Esophagus squamous epithelium (tissue), 5 donors: ENCODE measurements at places on chromosomes 1 and 21. TPM values are rescaled to one million over a fixed set of nuclear protein-coding genes. Genes with fewer than 3 reads are reported as not detected.
A peak's percentile ranks its signal among the peaks of the same experiment; 100 is the strongest.

UQCRHL gene
- 0.64 TPM for total RNA-seq

SLAMF8 gene
- 5.3 TPM for total RNA-seq

LINGO4 gene
- not detected for total RNA-seq

LCE2B gene
- total RNA-seq = not detected

TGFBR3 gene
- total RNA-seq = 11.3 TPM

MYBPH gene
- not detected for total RNA-seq

FMN2 gene
- 0.19 TPM for total RNA-seq

COL16A1 gene
- 23.5 TPM for total RNA-seq

DNA sequence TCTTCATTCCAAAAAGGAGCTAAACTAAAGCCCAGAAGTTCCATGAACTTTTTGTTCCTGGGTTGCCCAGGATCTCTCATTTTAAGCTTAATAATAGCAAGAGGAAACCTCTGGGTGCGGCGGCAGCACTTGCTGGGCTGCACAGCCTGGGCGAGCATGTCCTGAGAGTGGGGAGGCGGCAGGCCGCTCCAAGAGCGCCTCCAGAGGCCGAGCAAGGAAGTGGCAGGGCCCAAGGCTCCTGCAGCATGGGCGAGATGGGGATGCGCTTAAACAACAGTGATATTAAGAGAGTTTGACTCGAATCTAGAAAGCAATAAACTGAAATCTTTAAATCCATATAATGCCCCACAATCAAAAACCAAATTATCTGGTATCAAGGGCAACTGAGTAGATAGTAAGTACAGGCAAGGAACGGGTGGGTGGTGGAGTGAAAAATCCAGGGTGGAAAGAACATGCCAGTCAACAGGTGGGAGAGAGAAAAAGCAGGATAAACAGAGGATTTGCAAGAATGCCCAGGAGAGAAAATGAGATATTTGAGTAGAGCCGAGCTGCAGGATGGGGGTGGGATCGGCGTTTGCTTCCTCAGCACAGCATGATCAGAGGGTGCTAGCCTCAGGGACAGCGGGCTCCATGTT is 14.1 kb upstream of the TNR start:
- no peak for DNase-seq
- no peak overlapping the region for H3K27ac ChIP-seq
- H3K4me3 ChIP-seq = no peak overlapping the region
- no peaks in the 10 kb centered on the region for H3K36me3 ChIP-seq

DNA sequence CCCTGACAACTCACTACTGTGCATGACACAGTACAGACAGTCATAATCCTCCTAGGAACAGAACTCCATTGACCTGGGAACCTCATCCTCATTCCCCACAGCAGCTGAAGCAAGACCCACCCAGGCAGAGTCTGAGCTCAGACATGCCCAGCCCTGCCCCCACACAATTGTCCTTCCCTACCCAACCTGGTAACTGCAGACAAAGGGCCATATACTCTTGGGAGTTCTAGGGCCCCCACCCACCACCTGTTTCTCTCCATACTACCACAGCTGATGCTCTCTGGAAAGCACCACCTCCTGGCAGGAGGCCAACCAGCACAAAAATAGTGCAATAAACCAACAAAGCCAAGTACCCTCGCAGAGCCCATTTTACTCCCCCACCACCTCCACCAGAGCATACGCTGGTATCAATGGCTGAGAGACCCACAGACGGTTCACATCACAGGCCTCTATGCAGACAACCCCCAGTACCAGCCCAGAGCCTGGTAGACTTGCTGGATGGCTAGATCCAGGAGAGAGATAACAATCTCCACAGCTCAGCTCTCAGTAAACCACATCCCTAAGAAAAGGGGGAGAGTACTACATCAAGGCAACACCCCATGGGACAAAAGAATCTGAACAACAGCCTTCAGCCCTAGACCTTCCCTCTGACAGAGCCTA is 159.7 kb upstream of the CXADR start:
- peaks cover 15% of the 10 kb centered on the region for H3K4me1 ChIP-seq
- no peak overlapping the region for H3K4me3 ChIP-seq
- H3K27me3 ChIP-seq = no peaks in the 10 kb centered on the region

DNA sequence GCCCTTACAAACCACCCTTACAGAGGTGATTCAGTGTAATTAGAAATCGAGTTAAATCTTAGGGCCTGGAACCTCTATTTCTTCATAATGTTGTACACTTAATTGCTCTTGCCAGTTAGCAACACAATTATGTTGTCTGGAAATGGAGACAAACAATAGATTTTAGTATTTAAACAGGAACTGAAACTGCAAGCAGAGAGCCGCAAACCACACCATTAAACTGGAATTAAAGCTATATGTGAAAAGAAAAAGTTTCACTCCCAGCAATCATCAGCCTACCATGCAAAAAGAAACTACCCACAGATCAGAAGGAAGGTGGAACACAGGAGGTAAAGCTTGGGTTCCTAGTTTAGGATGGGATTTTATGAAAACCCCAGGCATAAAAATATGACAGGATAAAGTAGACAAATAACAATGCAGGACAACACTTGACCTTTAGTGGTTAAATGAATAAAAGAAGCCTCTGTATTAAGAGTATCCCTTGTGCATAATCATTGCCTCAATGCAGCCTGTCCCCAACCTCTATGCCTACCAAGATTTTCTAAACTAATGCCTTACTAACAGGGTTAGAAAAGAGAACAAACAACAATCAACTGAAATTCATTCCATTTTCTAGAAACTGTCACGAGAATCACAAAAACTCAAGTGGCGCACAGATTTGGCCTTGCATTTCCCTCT is 304.3 kb upstream of the ESRRG start:
- no peaks in the 10 kb centered on the region for H3K36me3 ChIP-seq
- peaks cover 4% of the 10 kb centered on the region for H3K4me1 ChIP-seq
- H3K27ac ChIP-seq = no peak overlapping the region
- no peak for DNase-seq

DNA sequence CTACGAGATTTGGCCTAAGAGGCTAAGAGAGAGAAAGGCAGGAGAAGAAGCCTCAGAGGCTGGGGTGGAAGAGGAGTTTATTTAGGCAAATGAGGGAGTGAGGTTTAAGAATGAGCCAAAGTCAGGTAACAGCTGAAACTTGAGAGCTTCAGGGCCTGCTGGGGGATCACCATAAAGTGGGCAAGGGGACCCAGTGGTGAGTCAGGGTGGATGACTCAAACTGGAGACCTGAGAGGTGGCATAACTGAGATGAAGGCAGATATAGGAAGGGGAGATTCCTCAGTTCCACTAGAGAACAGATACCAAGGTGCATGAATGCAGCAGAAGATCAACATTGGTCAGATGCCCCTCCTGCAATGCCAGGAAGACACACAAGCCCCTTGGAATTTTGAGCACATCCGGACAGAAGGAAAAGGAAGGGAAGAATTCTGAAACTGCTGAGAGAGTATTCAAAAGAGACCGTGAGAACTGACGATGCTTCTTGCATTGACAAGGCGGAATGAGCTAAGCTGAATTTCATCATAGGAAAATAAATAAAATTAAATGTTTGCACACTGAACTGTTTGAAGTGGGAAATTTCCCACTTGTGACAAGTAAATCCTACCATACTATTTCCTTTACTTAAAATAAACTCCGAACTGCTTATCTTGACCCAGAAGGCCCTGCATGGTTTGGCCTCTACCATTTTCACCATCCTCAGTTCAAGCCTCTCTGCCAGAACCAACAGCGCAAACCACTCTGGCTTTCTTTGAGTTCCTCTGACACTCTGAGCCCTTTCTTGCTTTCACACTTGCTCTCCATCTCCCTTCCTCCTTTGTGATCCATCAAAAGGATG is 94.1 kb downstream of the NMNAT2 start:
- H3K4me3 ChIP-seq = no peak overlapping the region
- no peak for DNase-seq
- no peaks in the 10 kb centered on the region for H3K27me3 ChIP-seq
- no peaks in the 10 kb centered on the region for H3K4me1 ChIP-seq
- no peak overlapping the region for H3K27ac ChIP-seq

GRCh38 chr21:35606146-35606545 is 454.2 kb downstream of the SETD4 start:
- no peaks in the 10 kb centered on the region for H3K36me3 ChIP-seq
- no peaks in the 10 kb centered on the region for H3K27me3 ChIP-seq
- no peaks in the 10 kb centered on the region for H3K4me1 ChIP-seq
- H3K4me3 ChIP-seq = no peak overlapping the region
- no peak overlapping the region for H3K27ac ChIP-seq
- no peak for DNase-seq

DNA sequence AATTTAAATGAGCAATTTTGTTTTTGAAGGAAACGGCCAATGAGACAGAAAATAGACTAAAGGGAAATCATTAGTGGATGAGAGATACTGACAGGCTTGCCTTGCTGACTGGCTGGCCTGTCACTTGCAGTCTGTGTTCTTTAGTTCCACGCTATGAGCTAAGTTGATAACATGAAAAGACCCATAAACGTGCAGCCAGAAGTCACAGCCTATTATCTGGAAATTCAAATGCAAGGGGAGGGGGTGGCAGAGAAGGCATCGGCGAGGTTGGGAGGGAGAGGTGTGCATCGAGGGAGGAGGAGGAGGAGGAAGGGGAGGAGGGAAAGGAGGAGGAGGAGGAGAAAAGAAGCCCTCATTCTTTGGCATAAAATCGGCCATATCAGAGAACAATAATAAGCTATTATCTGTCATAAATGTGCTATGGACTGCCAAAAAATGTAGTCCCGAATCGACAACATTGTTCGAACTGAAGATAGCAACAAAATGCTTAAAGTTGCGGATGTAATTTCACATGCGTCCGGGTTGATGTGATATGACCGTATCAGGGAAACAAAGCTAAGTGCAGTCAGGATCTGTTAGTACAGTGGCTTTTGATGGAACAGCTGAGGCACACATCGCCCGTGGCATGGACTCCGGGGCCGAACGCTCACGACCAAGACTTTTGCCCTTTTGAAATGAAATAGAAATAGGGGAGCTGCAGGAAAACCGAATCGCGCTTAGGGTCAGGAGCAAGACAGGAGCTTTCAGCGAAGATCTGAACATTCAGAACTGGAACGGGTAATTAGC is 11.6 kb upstream of the BARHL2 start:
- no peaks in the 10 kb centered on the region for H3K36me3 ChIP-seq
- H3K4me1 ChIP-seq = peaks cover 5% of the 10 kb centered on the region
- peaks cover 100% of the 10 kb centered on the region for H3K27me3 ChIP-seq
- H3K27ac ChIP-seq = no peak overlapping the region
- DNase-seq = no peak

- no peak overlapping the region for H3K4me3 ChIP-seq
- H3K4me1 ChIP-seq = peaks cover 14% of the 10 kb centered on the region
- H3K27ac ChIP-seq = peak overlapping the region; percentile 10
- no peaks in the 10 kb centered on the region for H3K36me3 ChIP-seq
- H3K27me3 ChIP-seq = no peaks in the 10 kb centered on the region
Measured at GRCh38 chr1:231919886-231920285, 293.3 kb downstream of the DISC1 start.

- H3K4me3 ChIP-seq = peak overlapping the region; percentile 64
- no peak for DNase-seq
- H3K4me1 ChIP-seq = peaks cover 45% of the 10 kb centered on the region
- H3K27ac ChIP-seq = no peak overlapping the region
- H3K36me3 ChIP-seq = no peaks in the 10 kb centered on the region
Measured at GRCh38 chr1:204377800-204378668, 18.3 kb upstream of the PLEKHA6 start.

- no peak overlapping the region for H3K27ac ChIP-seq
- H3K36me3 ChIP-seq = no peaks in the 10 kb centered on the region
- no peaks in the 10 kb centered on the region for H3K27me3 ChIP-seq
- peaks cover 15% of the 10 kb centered on the region for H3K4me1 ChIP-seq
- H3K4me3 ChIP-seq = no peak overlapping the region
Measured at GRCh38 chr1:230303822-230304221, 122.3 kb downstream of the PGBD5 start.

DNA sequence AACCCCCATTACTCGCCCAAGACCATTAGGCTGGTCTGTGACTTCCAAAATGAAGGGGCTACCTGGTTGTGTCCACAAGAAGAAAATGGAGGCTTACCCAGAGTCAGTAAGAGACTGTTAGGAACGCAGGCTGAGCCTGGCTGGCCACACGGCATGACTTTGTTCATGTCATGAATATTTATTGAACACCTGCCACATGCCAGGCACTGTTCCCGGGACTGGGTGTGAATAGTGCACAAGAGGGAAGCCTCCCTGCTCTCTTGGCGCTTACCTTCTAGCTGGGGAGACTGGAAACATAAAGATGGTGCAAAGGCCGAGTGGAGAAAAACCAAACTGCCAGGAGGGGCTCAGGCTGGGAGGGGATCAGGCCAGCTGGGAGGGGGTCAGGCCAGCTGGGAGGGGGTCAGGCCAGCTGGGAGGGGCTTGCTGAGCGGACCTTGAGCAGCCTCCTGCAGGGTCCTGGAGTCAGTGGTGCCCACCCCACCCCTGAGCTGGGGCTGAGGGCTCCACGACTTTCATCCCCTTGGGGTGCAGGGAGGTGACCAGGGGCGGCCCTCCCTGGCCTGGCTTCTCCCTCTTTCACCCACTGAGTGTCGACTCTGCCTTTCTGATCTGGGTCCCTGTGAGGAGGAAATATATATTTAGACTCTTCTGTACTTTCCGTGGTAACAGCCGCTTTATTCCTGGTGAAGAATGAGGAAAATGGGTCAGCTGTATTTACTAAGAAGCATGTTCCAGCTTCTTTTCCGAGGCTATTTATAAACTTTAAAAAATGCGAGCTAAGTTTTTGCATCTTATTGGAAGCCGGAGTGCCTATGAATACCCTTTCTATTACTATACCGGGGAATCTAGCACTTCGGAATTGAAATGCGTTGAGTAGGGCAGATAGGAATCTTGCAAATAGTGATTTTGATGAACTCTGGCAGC is 139.0 kb downstream of the CAMTA1 start:
- H3K27ac ChIP-seq = no peak overlapping the region
- no peak overlapping the region for H3K4me3 ChIP-seq
- no peak for DNase-seq
- no peaks in the 10 kb centered on the region for H3K36me3 ChIP-seq
- peaks cover 7% of the 10 kb centered on the region for H3K4me1 ChIP-seq

- H3K4me3 ChIP-seq = no peak overlapping the region
- DNase-seq = no peak
- peaks cover 81% of the 10 kb centered on the region for H3K36me3 ChIP-seq
Measured at GRCh38 chr1:12604114-12604874, 13.7 kb downstream of the DHRS3 start.

GRCh38 chr1:109796484-109797302 is 33.0 kb upstream of the EPS8L3 start:
- no peaks in the 10 kb centered on the region for H3K27me3 ChIP-seq
- no peaks in the 10 kb centered on the region for H3K36me3 ChIP-seq
- no peak for DNase-seq
- H3K4me1 ChIP-seq = peaks cover 53% of the 10 kb centered on the region
- H3K27ac ChIP-seq = peak overlapping the region; percentile 41

DNA sequence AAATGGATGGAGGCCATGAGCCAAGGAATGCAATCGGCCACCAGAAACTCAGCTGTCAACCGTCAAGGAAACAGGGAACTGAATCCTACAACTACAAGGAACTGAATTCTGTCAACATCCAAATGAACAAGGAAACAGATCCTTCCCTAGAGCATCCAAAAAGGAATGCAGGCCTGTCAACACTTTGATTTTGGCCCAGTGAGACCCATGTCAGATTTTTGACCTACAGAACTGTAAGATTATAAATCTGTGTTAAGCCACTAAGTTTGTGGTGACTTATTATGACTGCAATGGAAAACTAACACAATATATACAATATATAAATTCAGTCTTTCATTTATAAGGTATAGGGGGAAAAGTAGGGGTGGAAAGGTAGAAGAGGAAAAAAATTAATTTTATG is 55.3 kb downstream of the SHCBP1L start:
- no peaks in the 10 kb centered on the region for H3K4me1 ChIP-seq
- H3K4me3 ChIP-seq = no peak overlapping the region
- H3K36me3 ChIP-seq = no peaks in the 10 kb centered on the region
- no peaks in the 10 kb centered on the region for H3K27me3 ChIP-seq

GRCh38 chr1:86352086-86352485 is 44.0 kb downstream of the ODF2L start:
- H3K4me3 ChIP-seq = no peak overlapping the region
- H3K27me3 ChIP-seq = no peaks in the 10 kb centered on the region
- H3K4me1 ChIP-seq = no peaks in the 10 kb centered on the region
